ENCODE measurements at places on chromosomes 16 and 17.

DNA sequence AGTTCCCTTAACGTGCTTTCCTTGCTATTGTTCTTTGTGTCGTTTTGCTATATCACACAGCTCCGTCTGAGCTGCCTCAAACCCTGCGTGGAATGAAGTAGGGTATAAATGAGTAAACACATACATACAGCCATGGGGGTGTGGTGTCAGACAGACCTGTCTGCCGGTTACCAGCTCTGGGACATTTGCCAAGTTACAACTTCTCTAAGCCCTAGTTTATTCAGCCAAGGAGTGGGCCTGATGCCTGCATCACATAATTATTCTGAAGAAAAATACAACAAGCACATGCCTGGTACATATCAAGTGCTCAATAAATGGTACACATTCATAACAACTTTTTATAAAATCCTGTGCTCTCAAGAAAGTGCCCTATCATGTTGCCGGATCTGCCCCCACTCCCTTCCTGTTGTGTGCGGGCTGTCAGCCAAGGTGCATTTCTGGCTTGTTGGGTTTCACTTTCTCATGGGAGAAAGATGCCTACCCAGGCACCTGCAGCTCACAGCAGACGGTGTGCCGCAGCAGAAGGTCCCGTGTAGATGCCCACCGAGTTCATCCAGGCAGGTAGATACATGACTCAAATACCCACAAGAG, 30.5 kb downstream of the SMPD3 start:
- H3K4me3 ChIP-seq = no peak overlapping the region
- H3K27me3 ChIP-seq = no peaks in the 10 kb centered on the region
- H3K4me1 ChIP-seq = no peaks in the 10 kb centered on the region
- no peak overlapping the region for H3K27ac ChIP-seq

- H3K27ac ChIP-seq = peak overlapping the region; percentile 51
- no peak for DNase-seq
- peaks cover 37% of the 10 kb centered on the region for H3K4me1 ChIP-seq
- peaks cover 5% of the 10 kb centered on the region for H3K36me3 ChIP-seq
These were observed 9.1 kb upstream of the CEP295NL start for GRCh38 chr17:78912082-78912481.

DNA sequence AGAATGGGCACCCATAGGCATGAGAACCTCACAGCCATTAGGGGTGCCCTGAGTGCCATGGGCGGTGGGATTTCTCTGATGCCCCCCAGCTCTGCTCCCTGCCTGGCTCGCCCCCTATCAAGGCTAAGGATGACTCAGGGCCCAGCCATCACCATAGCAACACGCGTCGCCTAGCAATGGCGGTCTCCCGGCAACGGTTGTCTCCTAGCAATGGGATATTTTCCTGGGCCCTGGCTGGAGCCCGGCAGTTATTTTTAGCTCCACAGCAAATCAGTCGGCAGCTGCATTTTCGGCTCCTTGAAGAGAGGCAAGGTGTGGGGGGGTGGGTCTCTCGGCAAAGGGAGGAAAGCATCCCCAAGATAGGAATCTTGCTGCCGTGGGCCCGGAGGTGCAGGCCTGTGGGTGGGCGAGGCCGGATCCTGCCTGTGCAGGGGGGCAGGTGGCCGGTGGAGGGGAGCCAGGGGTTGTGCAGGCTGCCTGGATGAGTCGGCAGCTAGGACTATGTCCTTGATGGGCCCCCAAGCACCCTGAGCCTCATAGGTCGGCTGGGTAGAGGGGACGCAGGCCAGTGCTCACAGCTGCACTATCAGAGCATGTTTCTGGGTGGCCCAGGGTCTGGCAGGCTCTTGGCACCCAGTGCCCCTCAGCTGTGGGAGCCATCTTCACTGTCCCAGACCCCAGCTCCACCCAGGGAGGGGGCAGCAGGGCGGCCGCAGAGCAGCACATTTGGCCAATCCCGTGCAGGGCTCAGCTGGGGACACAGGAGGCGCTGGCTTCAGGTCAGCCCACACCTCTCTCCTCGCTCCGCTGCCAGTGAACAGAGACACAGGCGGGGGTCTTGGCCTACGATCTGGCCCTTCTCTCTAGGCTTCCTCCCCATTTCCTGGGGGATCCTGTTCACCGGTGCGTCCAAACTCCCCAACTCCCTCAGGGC, 4.2 kb upstream of the FBXL16 start:
- DNase-seq = no peak
- peaks cover 14% of the 10 kb centered on the region for H3K27me3 ChIP-seq
- H3K36me3 ChIP-seq = no peaks in the 10 kb centered on the region

DNA sequence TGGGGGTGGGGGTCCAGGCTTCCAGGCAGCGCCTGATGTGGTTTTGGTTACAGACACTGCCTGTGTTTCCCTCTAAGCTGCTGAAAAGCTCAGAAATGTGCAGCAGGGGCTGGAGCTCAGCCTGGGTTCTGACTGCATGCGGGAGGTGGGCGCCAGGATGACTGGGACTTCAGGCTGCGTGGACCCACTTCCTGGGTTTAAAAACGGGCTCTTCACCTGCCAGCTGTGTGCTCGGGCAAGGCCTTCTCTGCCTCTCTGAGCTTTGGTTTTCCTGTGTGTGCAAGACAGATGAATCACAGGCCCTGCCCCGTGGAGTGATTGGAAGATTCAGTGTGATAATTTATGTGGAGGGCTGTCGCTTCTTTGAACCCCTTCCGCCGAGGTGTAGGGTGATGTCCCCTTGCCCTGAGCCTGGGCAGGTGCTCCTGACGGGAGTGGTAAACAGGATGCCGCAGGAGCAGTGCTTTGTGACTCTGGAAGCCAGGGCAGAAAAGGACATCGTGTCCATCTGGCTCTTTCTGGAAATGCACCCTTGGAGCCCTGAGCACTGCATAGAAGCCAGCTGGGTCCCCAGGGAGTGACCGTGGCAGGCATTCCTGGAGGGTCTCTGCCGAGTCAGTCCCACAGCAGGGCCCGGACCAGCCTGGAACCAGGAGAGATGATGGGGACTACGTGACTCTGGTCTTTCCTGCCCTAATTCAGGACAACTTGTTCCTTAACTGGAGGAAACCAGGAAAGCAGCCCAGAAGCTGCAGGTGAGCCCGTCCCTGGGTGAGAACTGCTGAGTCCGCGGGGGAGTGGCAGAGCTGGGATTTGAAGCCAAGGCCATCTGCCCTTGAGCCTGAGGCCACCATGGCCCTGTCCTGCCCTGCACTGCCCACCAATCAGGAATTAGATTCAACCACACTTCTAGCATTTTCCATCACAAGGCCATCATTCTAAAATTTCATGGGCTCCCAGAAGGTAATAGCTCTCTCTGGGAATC, 28.5 kb upstream of the SLC7A5 start:
- peaks cover 9% of the 10 kb centered on the region for H3K4me1 ChIP-seq
- H3K36me3 ChIP-seq = no peaks in the 10 kb centered on the region
- H3K27me3 ChIP-seq = no peaks in the 10 kb centered on the region

DNA sequence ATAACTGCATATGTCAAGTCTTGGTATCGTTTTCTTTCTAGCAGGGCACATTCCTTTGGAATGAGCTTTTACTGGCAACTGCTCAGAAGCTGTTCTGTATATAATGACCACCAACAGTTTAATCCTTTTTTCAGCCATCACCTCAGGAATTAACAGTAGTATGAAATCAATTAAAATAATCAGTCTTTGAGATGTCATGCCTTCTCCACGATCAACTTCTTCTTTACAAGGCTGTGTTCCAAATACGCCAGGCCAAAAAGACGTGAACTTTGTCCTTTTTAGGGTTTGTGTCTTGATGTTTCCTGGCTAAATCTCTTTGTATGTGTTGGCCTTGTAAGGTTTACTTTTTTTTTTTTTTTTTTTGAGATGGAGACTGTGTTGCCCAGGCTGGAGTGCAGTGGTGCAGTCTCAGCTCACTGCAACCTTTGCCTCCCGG, 54.9 kb downstream of the ABCC1 start:
- peaks cover 3% of the 10 kb centered on the region for H3K36me3 ChIP-seq
- no peaks in the 10 kb centered on the region for H3K27me3 ChIP-seq
- H3K4me3 ChIP-seq = no peak overlapping the region

Measured in ascending aorta (tissue), 2 donors.